ENCODE measurements at places on chromosomes 2 and 18.

DNA sequence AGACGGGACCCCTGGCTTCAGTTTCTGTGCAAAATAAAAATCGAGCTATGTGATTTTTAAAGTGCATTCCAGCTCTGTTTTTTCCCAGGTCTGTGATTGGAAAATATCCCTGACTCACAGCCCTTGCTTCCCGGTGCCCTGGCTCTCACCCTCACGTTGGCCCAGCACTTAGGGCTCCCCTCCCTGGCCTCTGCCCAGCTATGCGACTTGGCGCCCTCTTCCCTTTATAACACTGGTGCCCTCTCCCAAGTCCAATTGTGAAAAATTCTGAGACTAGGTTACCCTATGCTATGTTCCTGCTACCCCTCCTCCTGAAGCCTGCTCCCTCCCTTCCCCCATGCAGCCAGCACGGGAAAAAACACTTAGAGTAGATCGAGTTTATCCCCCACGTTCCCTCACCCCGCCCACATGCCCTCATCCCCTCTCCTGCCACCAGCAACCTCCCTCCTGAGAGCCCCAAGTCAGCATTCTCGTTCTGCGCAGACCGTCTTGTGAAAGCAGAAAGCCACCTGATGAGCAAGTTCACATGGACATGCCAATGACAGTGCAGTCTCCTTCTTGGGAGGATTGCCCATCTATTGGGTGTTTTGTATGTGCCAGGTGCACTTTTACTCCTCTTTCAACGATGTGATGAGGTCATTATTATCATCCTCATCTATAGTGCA, 228.8 kb downstream of the VAPA start:
- no peak for DNase-seq

DNA sequence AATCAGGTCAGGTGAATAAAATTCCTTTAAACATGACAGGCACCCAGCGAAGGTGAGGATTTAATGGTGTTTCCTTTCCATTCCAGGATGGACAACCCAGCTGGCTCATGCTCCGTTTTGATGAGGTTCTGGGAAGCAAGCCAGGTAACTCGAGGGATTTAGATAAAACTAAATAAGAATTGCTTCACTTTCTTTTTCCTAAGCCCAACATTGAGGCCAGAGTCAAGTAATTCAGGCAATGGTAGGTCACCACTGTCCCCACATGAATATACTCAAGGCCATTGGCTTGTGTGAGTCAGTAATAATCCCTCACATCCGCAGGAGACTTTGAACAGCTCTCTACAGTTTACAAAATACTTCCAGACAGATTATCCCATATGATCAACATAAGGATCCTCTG, 16.2 kb upstream of the LRATD1 start:
- no peak for DNase-seq

- DNase-seq = no peak
Measured at GRCh38 chr2:232533944-232534710, 5.4 kb upstream of the CHRNG start.

DNA sequence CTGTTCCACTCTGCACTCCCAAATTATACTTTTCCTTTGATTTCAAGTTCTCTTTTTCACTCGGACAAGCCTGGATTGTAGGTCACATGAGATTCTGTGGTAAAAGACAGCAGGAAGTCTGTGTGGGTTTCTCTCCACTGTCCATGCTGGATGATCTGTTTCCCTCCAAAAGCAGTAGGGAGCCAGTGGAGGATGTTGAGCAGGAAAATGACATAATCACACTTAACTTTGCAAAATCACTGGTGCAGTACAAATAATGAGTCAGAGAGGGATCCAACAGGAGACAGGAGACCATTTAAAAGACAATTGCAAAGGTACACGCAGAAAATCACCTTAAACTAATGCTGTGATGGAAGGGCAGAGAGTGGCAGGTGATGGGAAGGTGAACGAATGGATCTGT, 301.3 kb downstream of the ZNF407 start:
- DNase-seq = peak; percentile 3

- no peak for DNase-seq
Measured at GRCh38 chr2:67137699-67138098, 259.4 kb upstream of the ETAA1 start.

GRCh38 chr18:56563568-56563967, 74.8 kb downstream of the TXNL1 start:
- DNase-seq = peak; percentile 9

- no peak for DNase-seq
Measured at GRCh38 chr2:47214990-47215389, 59.9 kb upstream of the STPG4 start.

GRCh38 chr2:230981704-230982103, 14.2 kb upstream of the SPATA3 start:
- DNase-seq = no peak

GRCh38 chr2:239022437-239023260, 174.8 kb downstream of the TWIST2 start:
- DNase-seq = no peak

- DNase-seq = no peak
Measured at GRCh38 chr2:121649149-121649595, at the start of gene CLASP1. CLASP1 (minus strand) TSS chr2:121649462; CDS start chr2:121605895, 43,567 bp downstream.

DNA sequence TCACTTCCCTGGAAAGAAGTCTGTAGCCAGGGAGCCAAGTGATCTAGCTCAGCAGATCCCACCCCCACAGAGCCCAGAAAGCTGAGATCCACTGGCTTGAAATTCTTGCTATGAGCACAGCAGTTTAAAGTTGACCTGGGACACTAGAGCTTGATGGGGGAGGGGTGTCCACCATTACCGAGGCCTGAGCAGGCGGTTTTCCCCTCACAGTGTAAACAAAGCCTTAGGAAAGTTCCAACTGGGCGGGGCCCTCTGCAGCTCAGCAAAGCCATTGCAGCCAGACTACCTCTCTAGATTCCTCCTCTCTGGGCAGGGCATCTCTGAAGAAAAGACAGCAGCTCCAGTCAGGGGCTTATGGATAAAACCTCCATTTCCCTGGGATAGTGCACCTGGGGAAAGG, 887.2 kb upstream of the LRATD1 start:
- DNase-seq = no peak

- no peak for DNase-seq
Measured at GRCh38 chr18:55864281-55864680, 276.3 kb upstream of the TCF4 start.

- DNase-seq = no peak
Measured at GRCh38 chr2:153870308-153870707, 1.4 kb upstream of the GALNT13 start.

DNA sequence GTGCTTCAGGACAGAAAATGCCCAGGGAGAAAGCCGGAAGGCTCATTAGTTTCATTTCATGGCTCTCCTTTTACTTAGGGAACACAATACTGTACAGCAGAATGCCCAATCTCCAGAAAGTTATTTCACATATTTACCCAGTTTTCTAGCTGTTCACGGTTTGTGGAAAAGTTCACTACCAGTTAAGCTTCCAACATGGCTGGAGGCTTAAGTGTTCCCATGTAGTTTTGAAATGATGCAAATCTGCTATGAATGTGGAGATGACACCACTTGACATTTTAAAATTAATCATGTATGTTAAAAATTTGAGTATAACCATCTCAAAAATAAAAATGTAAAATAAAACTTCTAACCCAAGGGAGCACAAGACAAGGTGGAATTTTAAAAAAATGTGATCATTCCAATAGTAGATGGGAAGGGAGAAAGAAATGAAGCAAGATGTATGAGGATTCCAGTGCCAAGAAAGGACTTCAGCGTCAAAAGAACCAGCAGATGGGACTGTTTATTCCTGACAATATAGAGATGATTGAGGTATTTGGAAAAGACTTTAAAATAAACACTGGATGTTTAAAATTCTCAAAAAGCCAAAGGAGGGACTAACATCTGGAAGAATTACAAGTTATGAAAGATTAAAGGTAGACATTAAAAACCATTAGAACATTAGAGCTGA, 60.9 kb upstream of the OSR1 start:
- DNase-seq = no peak

DNA sequence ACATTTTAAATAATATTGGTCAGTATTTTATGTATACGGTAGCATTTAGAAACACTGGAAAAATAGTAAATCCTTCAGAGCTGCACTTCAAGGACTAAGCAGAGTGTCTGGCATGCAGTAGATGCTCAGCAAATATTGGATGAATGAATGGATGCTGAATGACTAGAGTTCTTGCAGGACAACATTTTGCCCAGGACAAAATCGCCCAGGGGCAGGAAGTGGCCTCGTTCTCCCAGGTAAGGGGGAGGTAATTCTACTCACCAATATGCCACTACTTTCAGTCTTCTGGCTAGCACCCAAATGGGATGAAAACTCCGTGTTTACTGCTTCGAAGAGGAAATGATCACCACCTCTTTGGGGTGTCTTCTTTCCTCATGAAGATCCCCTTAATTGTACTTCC, 4.0 kb upstream of the DGUOK start:
- DNase-seq = no peak

DNA sequence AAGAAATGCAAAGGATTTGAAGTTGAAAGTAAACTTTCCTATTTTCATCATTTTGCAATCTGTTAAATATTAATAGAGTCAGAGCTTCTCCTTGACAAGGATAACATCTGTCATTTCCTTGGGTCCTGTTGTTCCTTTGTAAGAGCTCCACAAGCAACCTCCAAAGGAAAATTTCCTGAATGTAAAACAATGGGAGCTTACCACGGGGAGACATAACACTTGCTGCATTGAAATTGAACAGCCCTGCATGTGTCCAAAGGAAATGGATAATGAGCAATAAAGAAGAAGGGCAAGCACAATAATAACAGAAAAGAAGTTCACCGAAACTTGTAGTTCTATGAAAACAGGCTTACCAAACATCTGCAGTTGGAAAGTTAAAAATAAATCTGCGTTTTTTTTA, 42.0 kb upstream of the SCG2 start:
- no peak for DNase-seq

DNA sequence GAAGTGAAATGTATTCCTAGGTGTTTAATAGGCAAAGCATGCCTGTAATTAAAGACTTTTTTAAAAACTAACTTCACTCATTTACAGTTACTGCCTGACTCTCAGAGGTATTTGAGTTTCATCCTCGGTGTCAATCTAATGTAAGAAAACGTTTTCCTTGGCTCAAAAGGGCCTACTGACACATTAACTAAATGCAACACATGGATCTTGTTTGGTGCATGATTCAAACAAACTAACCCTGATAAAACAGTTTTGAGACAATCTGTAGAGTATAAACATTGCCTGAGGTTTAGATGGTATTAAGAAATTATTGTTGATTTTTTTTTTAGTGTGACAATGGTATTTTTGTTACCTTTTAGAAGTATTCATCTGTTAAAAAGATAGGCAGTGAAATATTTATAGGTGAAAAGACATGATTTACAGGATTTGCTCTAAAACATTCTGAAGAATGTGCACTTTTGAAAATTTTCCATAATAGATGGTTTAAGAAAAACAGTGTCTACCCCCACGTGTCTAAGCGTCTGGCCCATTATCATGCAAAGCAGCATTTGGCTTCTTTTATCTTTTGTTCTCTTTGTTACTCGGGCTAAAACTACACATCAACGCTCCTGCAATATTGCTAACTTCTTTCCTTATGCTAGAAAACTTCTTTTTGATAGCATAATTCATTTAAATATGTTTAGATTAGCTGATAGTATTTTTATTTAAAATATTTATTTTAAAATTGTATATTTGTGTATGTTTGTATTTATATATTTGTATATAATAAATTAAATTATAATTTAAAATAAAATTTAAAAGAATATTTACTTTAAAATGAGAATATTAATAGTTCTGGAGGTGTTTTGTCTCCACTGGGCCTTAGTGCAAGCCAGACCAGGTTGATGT, 160.2 kb upstream of the NDUFV2 start:
- DNase-seq = no peak

DNA sequence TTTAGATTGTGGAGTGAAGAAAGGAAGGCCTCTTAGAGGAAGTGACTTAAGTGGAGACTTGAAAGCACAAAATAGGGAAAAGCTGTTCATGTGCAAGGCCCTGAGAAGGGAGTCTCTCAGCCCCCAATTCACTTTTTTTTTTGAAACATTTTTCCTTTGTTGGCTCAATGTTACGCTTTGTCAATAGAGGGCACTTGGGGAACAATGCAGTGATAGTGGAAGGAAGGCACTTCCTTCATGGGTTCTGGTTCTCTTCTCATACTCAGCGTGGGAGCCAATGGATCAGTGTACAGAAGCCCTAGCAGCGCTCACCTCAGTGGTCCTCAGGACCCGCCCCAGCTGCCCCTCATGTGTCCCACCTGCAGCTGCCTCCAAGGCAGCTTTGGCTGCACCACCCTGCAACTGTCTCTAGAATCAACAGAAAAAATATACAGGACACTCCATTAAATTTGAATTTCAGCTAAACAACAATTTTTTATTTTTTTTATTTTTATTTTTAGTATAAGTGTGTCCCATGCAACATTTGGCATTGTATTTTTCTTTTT, 8.6 kb upstream of the C2orf42 start:
- DNase-seq = no peak

DNA sequence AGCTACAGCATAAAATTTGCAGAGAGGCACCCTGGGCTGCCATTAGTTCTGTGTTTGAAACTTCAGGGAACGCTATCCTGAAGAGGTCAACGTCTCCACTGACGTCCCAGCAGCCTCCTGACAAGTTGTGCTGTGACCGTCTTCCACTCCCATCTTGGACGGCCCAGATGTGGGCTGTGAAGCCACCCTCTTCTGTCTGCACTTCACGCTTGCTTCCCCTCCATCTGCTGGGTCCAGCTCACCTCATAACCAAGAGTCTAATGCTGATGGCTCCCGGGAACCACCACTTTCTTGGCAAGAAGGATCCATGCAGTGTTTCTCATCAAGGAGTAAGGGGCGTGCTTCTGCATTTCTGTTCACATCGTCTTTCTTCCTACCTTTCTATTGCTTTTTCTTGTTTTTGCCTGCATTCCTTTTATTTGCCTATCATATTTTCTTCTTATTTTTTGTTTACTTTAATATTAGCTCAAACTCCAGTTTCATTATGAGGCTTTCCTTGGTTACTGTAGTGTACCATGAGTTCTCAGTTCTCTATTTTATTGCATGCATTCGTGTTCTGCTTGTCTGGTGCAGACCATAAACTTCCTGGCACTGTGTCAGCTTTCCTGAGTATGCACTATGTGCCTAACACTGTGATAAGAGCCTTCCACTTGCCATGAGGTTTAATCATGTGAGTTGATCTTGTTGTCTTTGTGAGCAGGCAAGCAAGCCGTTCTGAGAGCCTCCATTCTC, 631.8 kb upstream of the RAB6C start:
- DNase-seq = no peak

DNA sequence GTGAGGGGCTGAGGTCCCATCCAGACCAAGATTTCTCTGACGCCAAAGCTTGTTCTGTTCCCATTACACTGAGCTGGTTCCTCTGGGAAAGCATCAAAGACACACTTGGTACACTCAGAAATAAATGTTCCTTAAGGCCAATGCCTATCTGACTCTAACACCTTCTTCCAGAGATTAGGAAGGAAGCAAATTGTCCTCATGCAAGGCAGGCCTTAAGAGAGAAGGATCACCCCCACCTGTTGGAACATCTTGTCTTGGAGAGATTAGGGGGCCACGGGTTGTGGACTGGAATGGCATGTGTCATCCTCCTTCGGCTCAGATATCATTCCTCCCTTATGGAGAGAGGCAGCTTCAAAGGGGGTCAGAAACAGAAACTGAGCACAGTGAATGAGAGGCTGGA, 100.2 kb downstream of the ANKRD44 start:
- no peak for DNase-seq

GRCh38 chr2:67169417-67170140, 227.6 kb upstream of the ETAA1 start:
- no peak for DNase-seq
